Activated CD4-positive, alpha-beta T cell treated with anti-CD3 and anti-CD28 coated beads, Interleukin-2, amount 50 U/mL, for 48 hours (primary cell): ENCODE measurements at places on chromosomes 2 and 18.

DNA sequence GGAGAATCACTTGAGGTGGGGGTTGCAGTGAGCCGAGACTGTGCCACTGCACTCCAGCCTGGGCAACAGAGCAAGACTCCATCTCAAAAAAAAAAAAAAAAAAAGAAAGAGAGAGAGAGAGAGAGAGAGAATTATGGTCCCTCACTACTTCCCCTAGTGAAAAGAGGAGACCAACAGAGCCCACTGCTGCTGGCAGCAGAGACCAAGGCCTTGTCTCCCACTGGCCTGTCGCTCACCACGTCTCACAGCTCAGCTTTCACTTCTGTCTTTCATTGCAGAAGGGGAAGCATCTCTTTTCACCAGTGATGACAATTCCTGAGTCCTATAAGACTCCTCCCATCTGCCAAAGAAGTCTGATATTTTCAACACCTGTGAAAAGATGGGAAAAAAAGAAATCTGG lies 81.3 kb downstream of the CLHC1 start:
- DNase-seq, result no peak

GRCh38 chr18:59276047-59276446 lies 2.8 kb upstream of the RAX start:
- DNase-seq, result no peak

- no peak for DNase-seq
Observed at GRCh38 chr2:6970551-6970950, 53.3 kb downstream of the RNF144A start.

DNA sequence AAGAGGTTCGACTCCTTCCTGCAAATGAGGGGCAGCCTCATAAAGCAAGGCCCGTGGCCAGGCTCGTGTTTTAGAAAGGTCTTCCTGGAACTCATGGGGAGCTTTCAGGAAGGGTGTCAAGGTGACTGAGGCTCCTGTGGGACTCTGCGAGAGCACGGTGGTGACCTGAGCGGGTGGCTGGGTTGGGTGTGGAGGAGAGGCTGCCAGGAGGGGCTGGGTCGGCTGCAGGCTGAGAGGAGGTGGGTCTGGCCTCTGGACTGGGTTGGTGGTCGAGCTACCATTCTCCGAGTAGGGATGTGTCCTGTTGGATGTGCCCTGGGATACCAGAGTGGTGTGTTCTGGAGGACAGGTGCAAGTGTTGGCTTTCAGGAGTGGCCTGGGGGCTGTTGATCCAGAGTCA lies 86.4 kb downstream of the DGKD start:
- DNase-seq, result no peak

DNA sequence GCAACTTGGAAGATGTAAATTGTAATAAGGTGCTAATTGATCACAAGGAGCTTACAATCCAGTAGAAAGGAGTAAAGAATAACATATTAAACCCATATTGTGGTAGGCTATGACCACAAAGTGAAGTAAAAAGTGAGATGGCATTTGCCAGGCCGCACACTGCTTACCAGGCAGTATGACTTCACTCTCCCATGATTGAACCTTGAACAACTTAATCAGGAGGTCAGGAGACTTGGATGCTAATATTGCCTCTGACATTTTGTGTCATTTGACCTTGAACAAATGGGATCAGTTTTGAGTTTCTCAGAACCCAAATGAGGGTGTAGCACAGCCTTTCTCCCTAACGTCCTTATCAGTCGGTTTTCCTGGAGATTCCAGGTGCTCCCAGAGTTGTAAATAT lies 44.0 kb downstream of the SLC9A2 start:
- DNase-seq, result no peak

DNA sequence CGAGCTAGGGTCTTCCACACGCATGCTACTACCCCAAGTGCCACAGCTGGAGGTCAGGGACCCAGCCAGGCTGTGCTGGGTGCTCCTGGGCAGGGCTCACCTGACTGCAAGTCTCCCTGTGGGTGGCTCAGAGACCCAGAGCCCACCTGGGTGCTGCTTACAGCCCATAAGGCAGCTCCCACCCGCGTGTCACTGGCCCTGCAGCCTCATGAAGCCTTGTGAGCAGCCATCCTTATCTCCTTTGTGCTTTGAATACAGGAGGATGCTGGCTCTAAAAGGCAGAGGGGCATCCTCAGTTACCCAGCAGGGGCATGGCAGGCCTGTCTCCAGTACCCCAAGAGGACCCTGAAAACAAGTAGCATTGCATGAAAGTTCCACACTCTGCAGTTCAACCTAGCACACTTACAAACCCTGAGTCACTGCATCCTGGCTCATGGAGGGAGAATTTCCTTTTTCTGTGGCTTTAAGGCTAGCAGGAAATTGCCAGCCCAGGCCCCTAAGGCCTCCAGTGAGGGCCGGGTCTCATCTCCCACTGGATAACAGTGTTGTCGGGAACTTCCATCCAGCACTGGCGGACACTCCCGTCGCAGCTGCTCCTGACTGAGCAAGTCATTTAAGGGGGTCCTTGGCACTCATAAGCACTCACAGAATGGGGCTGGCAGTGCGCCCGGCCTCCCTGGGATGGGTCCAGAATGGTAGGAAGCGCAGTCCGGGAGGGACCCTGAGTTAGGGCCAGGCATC lies 137.1 kb downstream of the RPIA start:
- no peak for DNase-seq

- DNase-seq, result no peak
Observed at GRCh38 chr18:58392324-58393000, 236.4 kb downstream of the ALPK2 start.

GRCh38 chr2:9141706-9142460 lies 64.7 kb upstream of the ASAP2 start:
- no peak for DNase-seq

GRCh38 chr2:190519975-190520767 lies 14.4 kb downstream of the NEMP2 start:
- DNase-seq, result no peak

GRCh38 chr18:3808985-3809780 lies 359.2 kb downstream of the TGIF1 start:
- DNase-seq, result no peak

DNA sequence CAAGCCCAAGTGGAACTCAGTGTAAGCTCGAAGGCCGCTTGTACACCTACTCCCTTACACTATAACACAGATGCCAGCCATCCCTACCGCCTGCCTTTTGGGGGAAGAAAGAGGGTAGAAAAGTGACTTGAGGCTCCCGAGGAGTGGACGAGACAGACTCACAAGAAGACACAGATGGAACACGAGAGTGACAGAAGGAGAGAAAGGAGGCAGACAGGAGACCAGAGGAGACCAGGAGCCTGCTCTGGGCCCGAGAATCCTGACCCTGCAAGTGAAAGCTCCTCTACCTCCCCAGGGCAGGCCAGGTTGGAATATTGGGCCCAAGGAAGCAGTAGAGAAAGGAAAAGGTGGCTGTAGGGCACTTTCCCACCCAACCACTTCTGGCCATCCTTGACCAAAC lies 23.4 kb upstream of the TNS1 start:
- no peak for DNase-seq

GRCh38 chr2:11096591-11096990 lies 58.7 kb upstream of the SLC66A3 start:
- no peak for DNase-seq

GRCh38 chr2:44347526-44347925 lies 13.8 kb downstream of the PREPL start:
- DNase-seq, result no peak

- DNase-seq, result no peak
Observed at GRCh38 chr2:47558116-47558767, 155.3 kb downstream of the MSH2 start.

DNA sequence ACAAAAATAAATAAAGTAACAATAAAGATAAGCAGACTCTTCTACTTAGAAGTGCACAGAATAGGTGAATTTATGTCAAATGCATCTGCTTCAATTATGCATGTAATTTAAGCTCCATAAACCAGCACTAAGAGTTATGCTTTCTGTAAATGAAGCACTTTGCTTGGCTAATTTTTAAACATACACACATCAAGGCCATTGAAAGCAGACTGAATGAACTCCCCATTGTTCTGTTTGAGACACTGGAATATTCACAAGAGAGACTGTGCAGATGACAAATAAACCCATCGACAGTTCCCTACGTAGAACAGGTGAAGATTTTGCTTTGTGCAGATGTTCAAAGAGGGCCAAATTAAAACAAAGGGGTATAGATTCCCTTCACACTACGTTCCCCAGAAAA lies 133.4 kb downstream of the PID1 start:
- DNase-seq, result no peak

DNA sequence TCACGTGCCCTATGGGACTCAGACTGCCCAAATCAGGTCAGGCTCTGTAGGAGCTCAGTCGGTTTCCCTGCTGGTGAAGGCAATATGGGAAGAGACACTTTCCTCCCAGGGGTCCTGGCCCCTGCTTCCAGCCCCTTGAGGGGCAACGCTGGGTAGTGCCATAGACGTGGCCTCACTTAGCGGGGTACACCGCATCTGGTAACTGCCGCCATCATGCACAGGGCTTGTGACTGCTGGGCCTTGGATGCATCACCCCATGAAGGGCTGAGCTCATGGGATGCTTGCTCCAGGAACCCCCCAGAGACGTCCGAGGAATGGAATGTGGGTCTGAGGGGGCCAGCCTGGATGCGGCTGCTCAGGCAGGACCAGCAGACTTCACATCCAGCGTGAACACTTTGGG lies 127.3 kb upstream of the HDAC4 start:
- no peak for DNase-seq

DNA sequence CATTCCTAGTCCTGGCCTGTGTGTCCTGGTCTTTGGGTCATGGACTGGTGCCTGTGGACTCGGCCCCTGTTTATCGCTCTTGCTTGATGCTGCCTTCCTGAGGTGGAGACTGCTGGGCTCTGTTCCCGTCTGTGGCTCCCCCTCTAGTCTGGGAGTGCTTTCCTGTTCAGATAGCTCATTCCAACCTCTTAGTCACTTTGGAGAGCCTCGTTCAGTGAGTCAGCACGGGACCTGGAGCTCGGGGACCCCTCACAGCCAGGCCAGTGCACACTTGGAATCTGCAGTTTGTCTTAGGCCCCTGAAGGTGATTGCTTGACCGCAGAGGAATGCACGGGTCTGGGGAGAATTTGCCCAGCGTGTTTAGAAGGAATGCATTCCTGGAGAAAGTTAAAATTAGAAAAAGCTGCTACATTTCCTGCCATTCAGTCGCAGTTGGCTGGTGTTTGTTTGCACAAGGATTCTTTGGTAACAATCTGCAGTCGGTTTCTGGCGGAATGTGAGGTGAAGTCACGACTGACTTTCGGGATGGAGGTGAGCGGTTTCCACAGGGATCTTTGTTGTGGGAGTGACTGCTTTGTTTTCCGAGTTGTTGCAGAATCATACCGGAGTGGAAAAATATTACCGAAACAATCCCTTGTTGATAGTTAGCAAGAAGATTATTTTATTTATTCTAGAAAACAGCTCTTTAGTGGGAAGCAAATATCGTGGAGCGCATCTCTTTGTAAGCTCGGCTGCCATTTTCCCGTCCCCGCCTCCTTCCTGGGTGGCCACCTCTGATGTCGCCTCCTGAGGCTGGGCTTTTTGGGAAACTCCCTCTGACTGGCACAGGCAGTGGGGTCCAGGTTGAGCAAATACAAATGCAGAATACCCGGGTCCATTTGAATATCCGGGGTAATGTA lies 29.6 kb downstream of the SH3BP4 start:
- no peak for DNase-seq

DNA sequence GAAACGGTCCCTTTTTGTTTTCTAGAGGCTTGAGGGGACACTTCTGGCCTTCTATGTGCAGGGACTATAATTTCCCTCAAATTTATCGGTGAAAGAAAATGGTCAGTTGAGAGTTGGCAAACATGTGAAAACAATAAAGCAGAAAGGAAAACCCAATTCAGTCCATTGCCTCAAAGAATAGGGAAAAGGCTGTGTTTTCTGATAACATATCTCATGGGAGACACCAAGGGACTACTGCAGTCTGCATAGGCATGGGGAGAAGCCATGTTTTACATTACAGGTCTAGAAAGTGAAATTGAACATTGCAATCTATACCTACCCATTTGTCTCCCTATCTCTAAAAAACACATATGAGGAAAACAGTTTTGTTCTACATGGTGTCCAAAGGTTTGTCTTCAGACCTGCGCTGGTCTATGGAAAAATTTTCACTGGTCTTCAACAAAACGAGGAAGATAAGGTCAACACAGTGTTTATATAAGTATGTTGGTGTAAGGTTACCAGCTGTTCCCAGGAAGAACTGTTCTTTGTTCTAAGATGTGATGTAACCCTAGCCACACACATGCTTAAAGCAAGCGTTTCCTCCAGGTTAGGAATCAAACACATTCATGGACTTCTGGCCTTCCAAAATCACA lies 179.7 kb downstream of the MREG start:
- DNase-seq, result no peak

DNA sequence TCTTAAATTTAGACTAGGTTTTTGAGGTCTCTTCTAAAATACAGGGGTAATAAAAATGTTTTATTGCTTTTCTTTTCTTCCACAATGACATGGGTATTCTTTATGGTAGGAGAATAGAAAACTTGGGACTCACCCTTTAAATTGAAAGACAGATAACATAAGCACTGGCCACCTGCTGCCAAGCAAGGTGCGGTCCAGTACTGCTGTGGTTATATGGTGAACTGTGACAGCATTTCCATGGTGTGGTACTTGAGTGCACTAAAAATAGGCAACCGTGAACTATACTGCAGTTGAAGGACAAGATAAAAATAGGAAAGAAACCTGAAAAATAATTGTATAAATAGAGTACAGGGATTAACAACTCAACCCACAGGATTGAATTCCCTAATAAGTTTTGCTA lies 54.4 kb upstream of the GRB14 start:
- no peak for DNase-seq

DNA sequence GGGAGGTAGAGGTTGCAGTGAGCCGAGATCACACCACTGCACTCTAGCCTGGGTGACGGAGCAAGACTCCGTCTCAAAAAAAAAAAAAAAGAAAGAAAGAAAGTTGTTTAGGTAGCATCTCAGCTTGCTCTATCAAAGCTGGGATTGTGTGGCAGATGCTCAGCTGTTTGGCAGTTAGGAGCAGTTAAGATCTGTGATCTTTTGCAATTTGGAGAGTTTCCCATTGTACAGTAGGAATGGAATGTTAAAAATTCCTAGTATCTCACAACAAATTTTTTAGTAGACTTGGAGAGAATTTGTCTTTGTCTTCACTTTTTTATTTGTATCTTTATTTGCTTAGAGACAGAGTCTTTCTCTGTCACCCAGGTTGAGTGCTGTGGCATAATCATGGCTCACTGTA lies 122.9 kb upstream of the UNC80 start:
- no peak for DNase-seq

GRCh38 chr2:1682181-1682440 lies 62.2 kb downstream of the PXDN start:
- DNase-seq, result no peak

- DNase-seq, result no peak
Observed at GRCh38 chr2:111225856-111226255, 105.1 kb downstream of the BCL2L11 start.

DNA sequence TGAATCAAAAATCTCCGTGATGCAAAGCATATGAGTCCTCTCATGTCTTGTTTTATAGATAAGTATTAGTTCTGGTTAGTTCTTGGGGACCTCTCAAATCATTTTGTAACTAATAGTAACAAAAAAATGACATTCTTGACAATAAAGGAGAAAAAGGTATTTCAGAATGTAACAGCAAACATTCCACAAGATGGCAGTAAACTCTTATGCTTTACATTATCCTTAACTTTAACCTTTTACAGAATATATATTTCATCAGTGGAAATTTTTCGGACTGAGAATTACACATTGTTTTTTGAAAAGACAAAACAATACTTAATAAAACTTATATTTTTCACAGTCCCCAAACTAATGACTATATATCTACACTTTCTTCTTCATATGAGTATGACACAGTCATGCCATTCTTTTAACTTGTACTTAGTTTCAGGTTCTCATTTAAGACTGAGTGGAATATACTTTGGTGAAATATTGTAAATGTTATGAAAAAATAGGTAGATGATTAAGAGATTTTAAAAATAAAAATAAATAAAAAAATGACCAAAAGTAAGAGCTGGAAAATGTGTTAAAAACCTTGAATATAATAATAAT lies 142.9 kb upstream of the NXPH2 start:
- DNase-seq, result no peak
